ENCODE measurements at places on chromosomes 16 and 17. TPM values are rescaled to one million over a fixed set of nuclear protein-coding genes. Genes with fewer than 3 reads are reported as not detected.

Gene IL34
- total RNA-seq, result 0.63 TPM

Gene CLEC19A
- total RNA-seq, result not detected

Gene CDH15
- total RNA-seq, result 0.19 TPM

Gene TERB1
- total RNA-seq, result under 0.01 TPM

Data from endothelial cell of coronary artery (primary cell).